Motor neuron (in vitro differentiated cells): ENCODE measurements at places on chromosomes 2 and 18. TPM values are rescaled to one million over a fixed set of nuclear protein-coding genes. Genes with fewer than 3 reads are reported as not detected.
A peak's percentile ranks its signal among the peaks of the same experiment; 100 is the strongest.

The HOXD8 gene
- 38.1 and 41.4 TPM in 2 replicates for total RNA-seq

DNA sequence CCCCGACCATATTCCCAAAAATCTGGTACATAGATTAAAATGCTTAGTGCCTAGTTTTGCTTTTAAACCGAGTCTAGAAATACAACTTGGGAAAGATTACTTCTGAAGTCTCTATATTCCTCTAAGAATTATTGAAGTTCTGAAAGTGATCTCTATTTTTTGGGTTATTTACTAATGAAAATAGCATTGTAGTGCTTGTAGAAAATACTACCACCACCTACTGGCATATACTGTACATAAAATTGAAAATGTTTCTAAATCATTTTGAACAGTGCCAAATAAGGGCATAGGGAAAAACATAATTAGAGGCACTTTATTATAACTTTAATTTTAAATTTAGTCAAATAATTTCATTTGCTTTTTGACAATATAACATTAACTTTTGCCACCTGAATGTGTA lies 1399.6 kb upstream of the ZEB2 start:
- ATAC-seq, result no peak

The RGPD4 gene
- 0.24 and 0.29 TPM in 2 replicates for total RNA-seq

The DTNA gene
- 46.4 and 47.3 TPM in 2 replicates for total RNA-seq

DNA sequence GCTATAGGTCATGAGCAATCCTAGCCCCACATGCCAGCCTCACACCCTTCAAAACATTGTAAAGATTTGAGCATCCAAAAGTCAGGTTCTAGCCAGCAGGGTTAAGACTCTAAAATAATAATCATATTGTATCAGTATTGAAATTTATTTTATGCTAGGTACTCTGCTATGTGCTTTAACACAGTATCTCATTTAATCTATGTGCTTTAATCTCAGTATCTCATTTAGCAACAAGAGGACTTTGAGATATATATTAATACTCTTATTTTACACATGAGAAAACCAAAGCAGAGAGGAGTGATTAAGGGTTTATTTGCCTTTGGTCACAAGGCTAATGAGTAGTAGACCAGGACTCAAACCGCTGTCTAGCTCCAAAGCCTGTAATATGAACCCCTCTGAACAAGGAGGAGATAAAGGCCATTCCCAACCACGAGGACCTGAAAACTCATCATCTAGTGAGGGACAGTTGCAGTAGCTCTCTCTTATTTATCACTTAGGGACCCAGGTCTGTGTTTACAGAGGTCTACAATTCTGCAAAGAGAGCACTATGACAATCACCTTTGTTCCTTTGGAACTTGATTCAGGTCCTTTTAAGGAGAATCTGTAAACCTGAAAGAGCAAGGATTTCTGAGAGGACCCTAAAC lies 116.5 kb upstream of the SERTAD2 start:
- ATAC-seq, result no peak

DNA sequence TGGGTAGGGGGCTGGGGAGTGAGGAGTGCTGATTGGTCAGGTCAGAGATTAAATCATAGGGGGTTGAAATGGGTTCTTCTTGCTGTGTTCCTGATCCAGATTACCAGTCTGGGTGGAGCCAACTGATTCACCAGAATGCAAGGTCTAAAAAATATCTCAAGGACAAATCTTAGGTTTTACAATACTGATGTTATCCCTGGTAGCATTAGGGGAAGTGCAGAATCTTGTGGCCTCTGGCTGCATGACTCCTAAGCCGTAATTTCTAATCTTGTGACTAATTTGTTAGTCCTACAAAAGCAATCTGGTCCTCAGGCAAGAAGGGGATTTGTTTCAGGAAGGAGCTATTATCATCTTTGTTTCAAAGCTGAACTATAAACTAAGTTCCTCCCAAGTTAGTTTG lies 289.2 kb upstream of the KYNU start:
- no peak for ATAC-seq

DNA sequence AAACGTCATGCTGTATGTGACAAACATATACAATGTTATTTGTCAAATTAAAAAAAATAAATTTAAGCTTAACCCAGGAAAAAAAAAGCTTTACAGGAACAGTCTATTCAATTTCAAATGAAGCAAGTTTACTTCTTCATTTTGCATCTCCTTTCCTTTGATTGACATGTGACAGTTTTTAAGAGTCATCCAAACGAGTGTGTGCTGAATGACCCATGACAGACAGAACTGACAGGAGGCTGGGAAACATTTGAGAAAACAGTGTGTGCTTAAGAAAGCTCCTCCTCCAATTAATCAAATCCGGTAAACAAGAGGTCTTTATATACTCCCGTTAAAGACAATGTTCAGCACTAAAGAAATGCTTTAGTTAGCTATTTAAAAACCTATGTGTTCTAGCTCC lies 177.7 kb downstream of the SRBD1 start:
- ATAC-seq, result no peak

GRCh38 chr2:202529389-202529788 lies 105.4 kb upstream of the FAM117B start:
- no peak for ATAC-seq

The OSBPL6 gene
- total RNA-seq, result 10.7 and 15.9 TPM in 2 replicates

DNA sequence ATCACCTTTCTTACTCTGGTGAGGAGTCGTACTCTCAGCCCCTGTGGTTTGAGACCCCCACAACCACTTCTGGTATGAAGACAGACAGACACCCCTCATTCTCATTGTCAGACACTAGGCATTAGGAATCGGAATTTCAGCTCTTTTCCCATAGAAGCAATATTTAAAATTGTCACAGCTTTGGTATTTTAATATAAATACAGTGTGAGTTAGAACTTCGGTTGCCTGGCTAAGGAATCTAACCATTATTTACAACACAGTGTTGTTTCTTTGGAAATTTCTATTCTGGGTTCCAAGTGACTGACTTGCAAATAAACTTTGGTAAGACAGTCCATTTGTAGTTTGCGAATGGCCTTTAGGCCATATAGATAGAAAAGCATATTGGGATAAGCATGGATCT lies 318.1 kb downstream of the PARD3B start:
- ATAC-seq, result no peak

DNA sequence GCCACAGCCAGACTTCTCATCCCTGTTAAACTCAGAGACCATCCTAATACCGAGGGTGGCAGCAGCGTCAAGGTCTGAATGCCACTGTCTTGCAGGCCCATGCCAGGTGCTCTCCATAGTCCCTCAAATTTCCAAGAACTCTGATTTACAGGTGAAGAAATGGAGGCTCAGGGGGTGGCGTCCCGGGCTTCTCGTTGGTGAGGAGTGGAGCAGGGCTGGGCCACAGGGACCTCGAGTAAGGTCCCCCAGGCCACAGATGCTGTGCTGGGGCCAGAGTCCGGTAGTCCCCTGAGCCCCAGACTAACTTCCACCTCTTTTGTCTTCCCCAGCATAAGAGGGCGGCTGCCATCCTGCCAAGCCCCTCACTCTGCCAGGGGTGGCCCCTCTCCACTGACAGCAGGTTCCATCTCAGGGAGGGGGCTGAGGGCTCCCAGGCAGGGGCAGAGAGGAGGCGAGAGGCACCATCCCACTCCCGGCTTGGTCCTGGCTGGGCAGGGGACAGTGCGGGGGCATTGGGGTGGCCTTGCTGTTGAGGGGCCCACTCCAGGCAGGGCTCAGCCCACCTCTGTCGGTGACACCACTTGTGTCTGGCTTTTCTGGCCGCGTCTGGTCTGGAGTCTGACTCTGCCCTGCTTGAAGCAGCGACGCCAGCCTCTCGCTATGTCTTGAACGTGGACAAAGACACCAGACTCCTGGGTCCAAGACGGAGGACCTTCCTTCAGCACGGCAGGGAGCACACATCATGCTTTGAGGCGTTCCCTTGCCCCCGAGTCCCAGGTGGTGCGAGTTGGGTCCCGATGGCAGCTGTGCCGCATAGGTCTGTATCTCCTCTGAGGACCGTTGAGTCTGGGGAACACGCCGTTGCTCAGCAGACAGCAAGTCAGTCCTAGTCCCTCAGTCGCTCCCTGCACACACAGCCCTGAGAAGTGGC lies 15.9 kb upstream of the KLHL30 start:
- ATAC-seq, result no peak

DNA sequence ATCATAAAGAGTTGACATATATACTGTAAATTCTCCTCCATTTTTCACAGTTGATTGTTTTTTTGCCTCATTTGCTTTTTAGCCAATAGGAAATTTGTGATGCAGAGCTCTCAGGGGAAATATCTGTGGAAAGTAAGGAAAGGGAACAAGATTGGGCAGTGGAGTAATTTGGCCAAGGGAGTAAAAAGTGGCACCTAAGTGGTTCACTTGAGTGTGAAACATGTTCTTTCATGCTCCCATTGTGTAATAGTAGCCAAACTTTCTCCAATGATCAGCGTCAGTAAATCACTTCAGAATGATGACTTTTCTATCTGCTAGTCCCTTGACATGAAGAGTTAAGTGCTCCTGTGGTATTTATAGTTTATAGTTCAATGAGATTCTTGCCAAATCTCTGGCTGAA lies 141.9 kb upstream of the KCNJ3 start:
- ATAC-seq, result no peak

The LIPG gene
- total RNA-seq, result 17.4 and 20.8 TPM in 2 replicates

DNA sequence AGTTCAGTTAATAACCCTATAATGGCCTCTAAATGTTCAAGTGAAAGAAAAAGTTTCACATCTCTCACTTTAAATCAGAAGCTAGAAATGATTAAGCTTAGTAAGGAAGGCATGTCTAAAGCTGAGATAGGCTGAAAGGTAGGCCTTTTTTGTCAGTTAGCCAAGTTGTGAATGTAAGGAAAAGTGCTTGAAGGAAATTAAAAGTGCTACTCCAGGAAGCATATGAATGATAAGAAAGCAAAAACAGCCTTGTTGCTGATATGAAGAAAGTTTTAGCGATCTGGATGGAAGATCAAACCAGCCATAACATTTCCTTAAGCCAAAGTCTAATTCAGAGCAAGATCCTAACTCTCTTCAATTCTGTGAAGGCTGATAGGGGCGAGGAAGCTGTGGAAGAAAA lies 10.1 kb downstream of the PLCL1 start:
- ATAC-seq, result no peak

The GPR75 gene
- 0.87 and 1.5 TPM in 2 replicates for total RNA-seq

DNA sequence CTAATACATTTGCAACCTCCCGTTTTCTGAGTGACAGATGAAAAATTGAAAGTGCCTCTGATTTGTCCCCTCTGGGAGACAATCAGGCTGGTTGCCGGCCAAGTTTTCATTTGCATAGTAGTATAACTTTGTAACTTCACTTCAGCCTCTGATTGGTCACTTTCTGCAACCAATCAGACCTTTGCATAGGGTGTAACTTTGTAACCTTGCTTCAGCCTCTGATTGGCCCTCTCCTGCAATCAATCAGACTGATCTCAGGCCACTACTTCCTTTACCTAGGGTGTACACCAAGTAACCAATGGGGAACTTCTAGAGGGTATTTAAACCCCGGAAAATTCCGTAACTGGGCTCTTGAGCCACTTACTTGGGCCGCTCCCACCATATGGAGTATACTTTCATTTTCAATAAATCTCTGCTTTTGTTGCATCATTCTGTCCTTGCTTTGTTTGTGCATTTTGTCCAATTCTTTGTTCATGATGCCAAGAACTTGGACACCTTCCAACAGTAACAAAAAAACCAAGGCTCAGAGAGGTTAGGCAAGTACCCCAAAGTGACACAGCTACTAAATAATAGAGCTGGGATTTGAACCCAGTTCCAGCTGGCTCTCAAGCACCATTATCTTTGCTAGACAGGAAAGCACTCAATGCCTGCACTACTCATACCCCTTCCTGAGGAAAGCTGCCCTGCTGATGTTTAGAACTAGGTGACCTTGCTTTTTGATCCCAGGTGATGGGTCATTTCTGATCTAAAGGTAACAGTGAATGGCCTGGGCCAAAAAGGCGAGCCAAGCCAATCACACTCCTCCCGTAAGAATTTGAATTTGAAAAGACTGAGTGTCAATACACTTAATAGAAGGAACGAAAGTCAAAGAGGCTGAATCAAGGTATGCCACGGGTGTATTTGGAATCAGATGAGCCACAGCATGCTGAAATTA lies 10.9 kb upstream of the MYOM1 start:
- ATAC-seq, result no peak

- ATAC-seq, result no peak
These were observed 18.1 kb downstream of the LPIN2 start for GRCh38 chr18:2994603-2995432.

DNA sequence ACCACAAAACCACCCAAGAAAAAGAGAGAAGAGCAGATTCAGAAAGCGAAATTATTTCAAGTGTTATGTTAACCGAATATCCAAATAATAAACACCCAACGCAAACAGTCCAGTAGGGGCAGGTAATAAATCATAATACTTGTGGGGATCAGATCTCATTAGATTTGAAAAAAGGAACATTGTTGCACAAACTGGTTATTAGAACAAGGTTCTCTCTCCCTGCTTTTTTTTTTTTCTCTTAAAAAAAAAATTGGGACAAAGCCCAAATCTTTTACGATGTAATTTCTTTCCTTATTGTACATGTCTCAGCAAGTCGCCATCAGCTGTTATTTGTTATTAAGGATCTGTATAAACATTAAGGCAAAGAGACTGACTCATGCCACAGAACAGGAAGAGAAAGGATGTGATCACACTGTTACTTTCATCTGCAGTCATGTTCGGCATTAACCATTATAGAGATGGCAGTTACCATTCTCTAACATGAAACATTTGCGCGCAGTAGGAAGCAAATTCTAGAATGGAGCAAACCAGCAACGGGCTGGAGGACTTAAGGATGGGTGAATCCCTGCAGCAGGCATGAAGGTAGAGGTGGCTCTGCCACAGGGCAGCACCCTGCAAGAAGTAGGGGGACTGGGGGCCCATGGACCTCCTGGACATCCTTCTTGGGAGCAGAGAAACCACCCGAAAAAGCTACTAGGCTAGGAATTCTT lies 42.0 kb downstream of the EPHA4 start:
- peak; percentile 18 for ATAC-seq

DNA sequence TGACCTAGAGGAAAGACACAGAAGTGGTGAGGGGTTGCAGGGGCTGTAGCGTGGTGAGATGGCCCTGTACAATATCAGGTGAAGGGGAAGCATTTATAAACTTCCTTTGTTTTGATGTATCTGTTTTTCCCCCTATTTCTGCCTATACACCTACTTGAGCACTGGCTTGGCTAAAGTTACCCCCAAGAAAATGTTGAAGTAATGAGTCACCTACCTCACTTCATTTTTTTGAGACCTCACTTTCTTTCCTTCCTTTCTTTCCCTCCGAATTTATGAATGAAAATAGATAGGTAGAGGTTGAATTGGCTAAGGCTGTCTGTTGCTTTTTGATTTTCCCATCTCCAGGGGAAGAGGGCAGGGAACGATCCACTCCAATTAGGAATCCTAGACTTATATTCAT lies 231.1 kb upstream of the EPAS1 start:
- ATAC-seq, result no peak

The DUSP2 gene
- 0.88 and 1.1 TPM in 2 replicates for total RNA-seq

DNA sequence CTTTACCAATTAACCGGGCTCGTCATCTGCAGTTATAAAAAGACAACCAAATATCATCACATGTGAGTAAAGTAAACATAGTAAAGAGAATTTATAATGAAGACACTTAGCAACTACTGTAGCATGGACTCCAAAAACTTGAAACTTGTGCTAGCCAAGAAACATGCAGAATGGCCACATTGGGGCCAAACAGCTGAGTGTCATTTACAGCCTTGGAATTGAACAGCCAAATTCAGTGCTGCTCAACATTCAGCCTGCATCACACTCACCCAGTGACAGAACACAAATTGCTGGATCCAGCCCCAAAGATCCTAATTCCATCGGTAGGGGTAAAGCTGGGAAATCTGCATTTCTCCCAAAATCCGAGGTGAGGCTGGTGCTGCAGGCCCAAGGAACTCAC lies 224.8 kb upstream of the GYPC start:
- ATAC-seq, result no peak

GRCh38 chr2:139477618-139478017 lies 697.4 kb upstream of the NXPH2 start:
- no peak for ATAC-seq

The EGR4 gene
- total RNA-seq, result 0.05 TPM in 1 of 2 replicates, not detected in the other

The NGEF gene
- total RNA-seq, result 28.3 and 46.5 TPM in 2 replicates

The STAT4 gene
- 0.96 and 1.6 TPM in 2 replicates for total RNA-seq
